Stimulated activated CD4-positive, alpha-beta T cell treated with anti-CD3 and anti-CD28 coated beads, Interleukin-15, amount 100 ng/mL, for 1 hour (primary cell): ENCODE measurements at places on chromosomes 4 and X.

- DNase-seq, result no peak
These were observed 1.7 kb downstream of the PDGFC start for GRCh38 chr4:156969911-156970310.

DNA sequence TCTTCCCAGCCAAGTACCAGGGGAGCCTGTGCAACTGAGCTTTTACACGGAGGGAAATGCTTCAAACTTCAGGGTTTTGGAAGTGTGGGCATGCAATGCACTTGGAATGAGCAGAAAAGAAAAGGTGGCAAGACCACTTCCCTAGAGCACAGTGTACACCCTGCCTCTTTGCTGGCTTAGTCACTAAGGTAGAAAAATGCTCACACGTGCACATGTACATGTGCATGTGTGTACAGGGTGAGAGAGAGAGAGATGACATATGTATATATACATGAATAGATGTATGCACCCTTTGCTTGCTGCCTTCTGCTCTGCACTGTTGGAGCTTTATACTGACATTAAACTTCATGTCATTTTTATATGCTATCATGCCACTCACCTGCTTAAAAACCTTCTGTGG is 7.9 kb upstream of the KLF3 start:
- DNase-seq, result no peak

DNA sequence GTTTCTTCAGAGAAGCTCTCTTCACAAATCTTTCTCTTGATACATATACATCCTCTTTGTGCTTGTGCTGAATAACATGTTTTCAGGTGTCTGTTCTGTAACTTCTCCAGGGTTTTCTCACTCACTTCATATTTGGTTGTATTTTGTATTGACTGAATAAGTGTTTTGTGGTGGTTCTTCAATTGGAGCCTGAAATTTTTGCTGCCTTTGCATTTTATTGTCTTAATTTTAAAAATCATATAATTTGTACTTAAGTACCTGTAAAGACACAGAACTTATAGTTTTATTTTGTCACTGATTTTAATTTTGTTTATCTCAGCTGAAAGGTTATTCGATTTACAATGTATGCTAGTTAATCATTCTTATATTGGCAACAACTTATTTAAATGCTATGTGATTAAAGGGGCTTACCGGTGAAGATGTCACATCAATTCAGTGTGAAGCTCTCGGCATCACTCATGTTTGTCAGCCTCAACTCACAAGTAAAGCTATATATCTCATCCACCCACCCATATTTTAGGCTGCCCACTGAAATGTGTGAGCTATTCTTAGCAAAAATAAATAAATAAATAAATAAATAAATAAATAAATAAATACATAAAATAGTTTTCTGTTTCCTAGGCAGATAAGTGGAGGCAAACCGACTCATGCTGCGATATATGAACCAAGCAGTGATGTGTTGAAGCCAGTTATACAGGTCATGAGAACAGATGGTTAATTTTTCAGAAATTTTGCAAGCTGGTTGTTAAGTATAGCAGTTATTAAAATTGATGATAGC is 76.4 kb upstream of the FSTL5 start:
- DNase-seq, result no peak

DNA sequence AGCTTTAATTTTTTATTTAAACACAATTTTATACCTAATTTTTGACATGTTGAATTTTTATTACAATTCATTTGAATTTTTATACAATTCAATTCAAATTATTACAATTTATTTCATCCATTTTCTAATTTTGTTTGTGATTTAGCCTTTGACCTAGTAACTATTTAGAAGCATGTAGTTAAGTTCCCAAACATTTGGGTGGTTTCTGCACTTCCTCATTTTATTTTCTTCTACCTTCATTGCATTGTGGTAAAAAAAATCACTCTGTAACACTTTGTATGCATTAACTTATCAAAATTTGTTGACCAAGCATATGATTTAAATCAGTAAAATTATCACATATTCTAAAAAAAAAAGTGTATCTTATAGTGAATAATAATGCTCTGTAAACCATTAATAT is 928.9 kb downstream of the ARAP2 start:
- no peak for DNase-seq
